Stimulated activated CD4-positive, alpha-beta T cell treated with anti-CD3 and anti-CD28 coated beads, Interleukin-4, amount 100 ng/mL, for 24 hours (primary cell): ENCODE measurements at places on chromosomes 5 and 9.

- DNase-seq: no peak
These were observed 93.3 kb upstream of the CD180 start for GRCh38 chr5:67289763-67290521.

GRCh38 chr5:41856644-41857491, 13.4 kb downstream of the OXCT1 start:
- peak; percentile 67 for DNase-seq

GRCh38 chr5:115850744-115851416, 9.1 kb downstream of the AP3S1 start:
- DNase-seq: no peak

- no peak for DNase-seq
These were observed 36.5 kb downstream of the MEF2C start for GRCh38 chr5:88846434-88846833.

- no peak for DNase-seq
These were observed 142.4 kb downstream of the YIPF5 start for GRCh38 chr5:144028058-144028457.

DNA sequence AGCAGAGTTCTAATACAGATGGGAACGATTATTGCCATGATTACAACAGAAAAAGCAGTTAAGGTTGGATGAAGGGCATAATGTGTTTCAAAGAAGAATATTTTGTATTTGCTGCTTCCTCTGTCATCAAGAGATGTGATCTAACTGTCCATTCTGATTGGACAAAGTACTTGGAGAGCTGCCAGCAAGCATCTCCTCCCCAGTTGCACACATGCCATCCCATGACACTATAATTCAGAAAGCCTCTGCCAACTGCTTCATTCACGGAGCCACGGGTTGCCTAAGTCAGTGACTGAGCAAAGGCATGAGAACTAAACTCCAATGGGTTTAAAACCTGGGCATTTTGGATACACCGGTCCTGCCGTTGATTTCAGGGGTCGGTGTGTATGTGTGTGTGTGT, 253.8 kb downstream of the CRB2 start:
- DNase-seq: no peak

DNA sequence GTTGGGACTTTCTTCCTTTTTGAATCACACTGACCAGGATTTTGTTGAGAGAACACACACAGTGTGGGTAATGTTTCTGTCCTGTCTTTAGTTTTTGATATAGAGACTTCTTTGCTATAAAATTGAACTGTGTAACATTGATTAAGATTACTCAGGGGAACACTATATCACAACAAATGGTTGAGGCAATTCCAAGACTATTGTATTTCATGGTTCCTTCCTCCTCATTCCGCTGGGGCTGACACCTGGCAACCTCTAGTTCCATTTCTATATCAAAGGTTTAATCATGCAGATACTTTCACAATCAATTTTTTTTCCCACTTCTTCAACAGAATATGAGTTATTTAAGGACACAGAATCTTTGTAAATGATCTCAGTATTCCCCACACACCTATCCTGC, 182.2 kb downstream of the TAF11L14 start:
- DNase-seq: no peak

GRCh38 chr5:127938746-127939145, 144.8 kb upstream of the SLC12A2 start:
- no peak for DNase-seq

DNA sequence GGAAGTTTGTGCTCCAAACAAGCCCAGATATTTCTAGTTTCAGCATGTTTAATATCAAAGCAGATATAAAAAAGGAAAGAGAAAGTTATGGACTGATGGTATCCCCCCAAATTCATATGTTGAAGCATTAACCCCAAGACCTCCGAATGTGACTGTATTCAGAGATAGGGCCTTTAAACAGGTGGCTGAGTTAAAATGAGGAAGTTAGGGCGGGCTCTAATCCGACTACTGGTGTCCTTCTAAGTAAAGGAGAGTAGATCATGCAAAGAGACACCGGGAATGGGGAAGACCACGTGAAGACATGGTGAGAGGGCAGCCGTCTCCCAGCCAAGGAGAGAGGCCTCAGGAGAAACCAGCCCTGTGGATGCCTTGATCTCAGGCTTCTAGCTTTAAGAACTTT, 324.1 kb upstream of the KIF2A start:
- no peak for DNase-seq

GRCh38 chr5:2960294-2960693, 208.8 kb upstream of the IRX2 start:
- no peak for DNase-seq

- DNase-seq: no peak
These were observed 3.9 kb downstream of the EBF1 start for GRCh38 chr5:159095866-159096242.
